T-helper 17 cell (primary cell): ENCODE measurements at places on chromosomes 6 and 20. TPM values are rescaled to one million over a fixed set of nuclear protein-coding genes. Genes with fewer than 3 reads are reported as not detected.

DNA sequence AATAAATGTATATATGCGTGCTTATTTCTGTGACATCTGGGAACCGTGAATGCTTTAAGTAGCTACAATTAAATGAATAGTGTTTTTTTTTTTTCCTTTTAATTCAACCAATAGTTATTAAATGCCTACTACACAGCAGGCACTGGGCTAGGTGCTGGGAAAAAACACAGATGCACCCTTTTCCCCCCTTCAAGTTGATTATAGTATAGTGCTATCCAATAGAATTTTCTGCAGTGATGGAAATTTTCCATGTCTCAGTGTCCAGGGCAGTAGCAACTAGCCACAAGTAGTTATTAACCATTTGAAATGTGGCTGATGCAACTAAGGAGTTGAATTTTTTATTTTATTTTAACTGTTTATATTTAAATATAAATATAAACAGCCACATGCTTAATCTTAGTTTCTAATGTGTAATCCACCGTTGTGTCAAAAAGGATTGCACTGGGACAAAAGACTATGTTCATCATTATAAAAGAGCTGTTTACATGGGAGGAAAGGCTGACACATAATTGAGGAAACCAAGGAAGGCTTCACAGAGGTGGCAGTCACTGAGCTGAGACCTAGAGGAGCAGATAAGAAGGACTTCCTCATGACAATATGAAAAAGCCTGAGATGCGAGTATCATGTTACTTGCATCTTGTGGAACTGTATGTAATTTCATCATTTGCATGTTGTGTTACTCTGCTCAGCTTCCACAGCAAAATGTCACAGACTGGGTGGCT lies 261.2 kb upstream of the PLCB4 start:
- H3K36me3 ChIP-seq = peaks cover 5% of the 10 kb centered on the region
- no peak overlapping the region for H3K27ac ChIP-seq
- no peaks in the 10 kb centered on the region for H3K4me1 ChIP-seq
- H3K27me3 ChIP-seq = no peaks in the 10 kb centered on the region
- no peak for DNase-seq
- H3K4me3 ChIP-seq = no peak overlapping the region

- no peak for DNase-seq
- peaks cover 19% of the 10 kb centered on the region for H3K27me3 ChIP-seq
- H3K36me3 ChIP-seq = no peaks in the 10 kb centered on the region
- no peak overlapping the region for H3K4me3 ChIP-seq
Observed at GRCh38 chr20:62230276-62230675, 8.0 kb upstream of the OSBPL2 start.

DNA sequence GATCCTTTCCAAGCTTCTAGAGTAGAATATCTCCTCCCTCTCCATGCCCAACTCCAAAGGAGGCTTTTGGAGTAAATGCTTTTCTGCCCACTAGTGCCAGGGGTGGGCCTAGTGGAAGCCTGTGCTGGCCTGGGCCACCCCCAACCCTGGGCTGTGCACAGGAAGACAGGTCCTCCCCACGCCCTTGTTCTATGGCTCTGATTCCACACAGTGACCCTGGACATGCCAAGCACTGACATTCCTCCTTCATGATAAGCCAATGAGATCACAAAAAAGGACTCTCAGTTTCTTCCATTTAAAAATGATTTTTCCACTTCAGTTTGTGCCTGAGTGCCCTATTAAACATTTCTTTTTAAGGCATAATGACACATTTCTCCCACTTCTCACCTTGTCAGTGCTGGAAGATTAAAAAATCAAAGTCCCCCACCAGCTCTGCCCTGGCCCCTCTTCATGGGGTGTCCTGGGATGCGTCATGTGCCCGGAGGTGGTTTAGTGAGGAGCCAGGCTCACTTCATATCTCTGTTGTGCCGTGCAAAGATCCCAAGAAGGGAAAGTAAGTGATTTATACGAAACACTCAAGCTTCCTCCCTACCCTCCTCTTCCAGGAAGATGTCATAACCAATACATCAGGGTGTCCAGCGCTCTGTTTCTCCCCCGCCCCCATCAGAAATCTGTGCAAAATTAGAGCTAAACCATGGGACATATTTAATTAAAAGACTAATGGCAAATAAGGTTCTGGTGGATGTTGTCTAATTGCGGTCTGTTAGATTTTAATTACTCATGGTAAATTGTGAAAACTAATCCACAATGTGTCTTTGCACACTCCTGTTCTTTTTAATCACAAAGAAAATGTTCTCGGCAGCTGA lies 255.0 kb downstream of the NRN1 start:
- H3K4me3 ChIP-seq = no peak overlapping the region
- H3K27me3 ChIP-seq = no peaks in the 10 kb centered on the region
- peaks cover 12% of the 10 kb centered on the region for H3K36me3 ChIP-seq

GRCh38 chr20:60502881-60503280 lies 544.7 kb downstream of the CDH26 start:
- no peak overlapping the region for H3K27ac ChIP-seq
- H3K36me3 ChIP-seq = no peaks in the 10 kb centered on the region
- peaks cover 7% of the 10 kb centered on the region for H3K27me3 ChIP-seq
- H3K4me1 ChIP-seq = no peaks in the 10 kb centered on the region
- H3K4me3 ChIP-seq = no peak overlapping the region

The ACOT8 gene
- 22.3 TPM for total RNA-seq

The CST7 gene
- 10.7 TPM for total RNA-seq

The TNF gene
- 28.9 TPM for total RNA-seq

The MLN gene
- total RNA-seq = not detected

The FOXF2 gene
- total RNA-seq = not detected
